ENCODE measurements at places on chromosomes 3 and 15.

- no peak for DNase-seq
Observed at GRCh38 chr3:61237858-61238257, 13.4 kb downstream of the FHIT start.

GRCh38 chr15:29904757-29905417 lies 82.6 kb upstream of the TJP1 start:
- DNase-seq = no peak

DNA sequence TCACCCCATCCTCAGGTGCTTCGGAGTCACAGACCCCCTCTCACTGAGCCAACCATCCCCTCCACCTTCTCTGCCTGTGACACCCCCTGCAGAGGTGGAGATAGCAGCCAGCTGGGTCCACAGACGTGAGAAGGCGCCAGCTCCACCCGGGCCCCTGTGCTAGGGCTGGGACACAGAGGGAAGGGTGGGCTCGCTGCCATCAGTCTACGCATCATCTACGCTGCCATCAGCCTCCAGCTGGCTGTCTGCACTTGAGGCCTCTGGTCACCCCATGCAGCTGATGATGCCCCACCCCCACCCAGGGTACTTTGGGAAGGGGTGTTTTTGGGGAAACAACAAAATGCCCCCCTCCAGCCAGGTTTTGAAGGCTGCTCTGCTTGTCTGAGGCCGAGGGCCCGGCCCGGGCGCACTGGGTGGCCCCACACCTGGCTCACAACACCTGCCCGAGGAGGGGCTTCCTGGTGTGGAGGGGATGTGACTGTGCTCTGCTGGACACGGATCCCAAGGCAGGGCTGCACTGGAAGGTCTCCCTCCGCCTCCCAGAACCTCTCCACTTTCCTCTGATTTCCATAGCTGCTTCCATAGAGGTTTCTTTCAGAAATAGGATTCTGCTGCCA lies 163.4 kb upstream of the IQSEC1 start:
- no peak for DNase-seq

DNA sequence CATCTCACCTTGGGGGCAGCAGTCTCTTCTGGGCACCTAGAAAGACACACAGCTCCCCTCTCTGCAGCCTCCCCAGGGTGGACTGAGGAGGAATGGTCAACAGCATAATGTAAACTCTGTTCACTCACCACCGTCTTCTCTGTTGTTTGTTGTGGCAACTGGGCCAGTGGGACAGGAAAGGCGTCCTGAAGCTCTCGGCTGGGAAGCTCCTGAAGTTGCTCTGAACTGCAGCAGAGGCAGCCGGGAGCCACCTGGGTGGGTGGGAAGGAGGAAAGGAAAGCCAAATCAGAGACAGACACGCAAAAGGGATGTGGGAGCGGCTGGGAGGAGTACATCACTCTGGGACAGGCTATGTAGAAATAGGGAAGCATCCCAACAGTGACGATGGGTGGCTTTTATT lies 52.7 kb downstream of the MYLK start:
- no peak for DNase-seq

GRCh38 chr3:138441742-138442141 lies 7.3 kb downstream of the ESYT3 start:
- no peak for DNase-seq

DNA sequence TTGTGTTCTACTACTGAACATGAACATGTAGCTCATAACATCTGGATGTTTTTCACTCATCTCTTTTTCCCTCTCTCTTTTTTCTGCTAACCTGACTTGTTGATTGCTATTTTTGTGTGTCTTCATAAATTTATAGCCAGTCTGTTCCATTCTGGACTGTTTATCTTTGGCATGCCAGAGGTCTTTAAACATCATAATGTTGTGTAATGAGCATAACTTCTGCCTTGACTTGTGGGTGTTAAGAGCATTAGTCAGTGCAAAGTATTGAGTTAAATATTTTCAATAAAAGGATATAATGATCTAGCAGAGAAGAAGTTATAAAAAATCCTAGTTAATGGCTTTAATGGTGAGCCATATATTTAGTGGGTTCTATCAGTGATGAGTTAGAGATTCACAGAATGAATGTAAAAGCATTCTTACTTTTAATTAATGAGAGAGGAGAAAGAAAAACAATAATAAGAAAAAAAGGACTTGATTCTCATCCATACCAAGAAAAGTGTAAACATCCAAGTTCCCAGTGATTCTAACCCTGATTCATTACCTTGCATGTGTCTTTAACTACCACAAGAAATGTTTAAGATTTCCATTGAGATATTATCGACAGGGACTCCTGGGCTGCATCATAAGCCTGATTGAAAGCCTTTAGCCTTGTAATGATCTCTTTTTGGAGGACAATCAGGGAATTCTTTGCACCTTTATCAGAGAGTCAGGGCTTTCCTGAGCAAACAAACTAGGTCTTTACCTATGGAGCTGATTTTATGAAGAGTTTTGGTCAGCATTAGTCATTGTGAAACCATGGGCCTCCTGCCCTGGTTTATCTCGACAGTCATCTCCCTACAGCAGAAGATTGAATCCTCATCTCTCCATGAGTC lies 22.9 kb downstream of the MITF start:
- DNase-seq = no peak

DNA sequence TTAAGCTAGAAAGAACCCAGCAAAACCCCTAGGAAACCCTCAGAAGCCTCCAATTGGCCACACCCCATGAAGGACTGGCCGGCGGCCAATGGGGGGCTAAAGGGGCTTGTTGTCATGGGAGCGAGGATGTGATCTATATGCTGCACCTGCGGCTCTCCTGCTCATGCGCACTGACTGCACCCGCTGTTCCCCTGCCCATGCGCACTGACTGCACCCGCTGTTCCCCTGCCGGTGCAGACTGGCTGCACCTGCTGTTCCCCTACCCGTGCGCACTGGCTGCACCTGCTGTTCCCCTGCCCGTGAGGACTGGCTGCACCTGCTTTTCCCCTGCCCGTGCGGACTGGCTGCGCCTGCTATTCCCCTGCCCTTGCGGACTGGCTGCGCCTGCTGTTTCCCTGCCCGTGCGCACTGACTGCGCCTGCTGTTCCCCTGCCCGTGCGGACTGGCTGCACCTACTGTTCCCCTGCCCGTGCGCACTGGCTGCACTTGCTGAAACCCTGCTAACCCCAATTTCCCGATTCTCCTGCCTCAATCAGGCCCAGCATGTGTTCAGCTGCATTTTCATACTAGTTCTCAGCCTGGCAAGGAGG lies 16.8 kb upstream of the MCCC1 start:
- DNase-seq = no peak

DNA sequence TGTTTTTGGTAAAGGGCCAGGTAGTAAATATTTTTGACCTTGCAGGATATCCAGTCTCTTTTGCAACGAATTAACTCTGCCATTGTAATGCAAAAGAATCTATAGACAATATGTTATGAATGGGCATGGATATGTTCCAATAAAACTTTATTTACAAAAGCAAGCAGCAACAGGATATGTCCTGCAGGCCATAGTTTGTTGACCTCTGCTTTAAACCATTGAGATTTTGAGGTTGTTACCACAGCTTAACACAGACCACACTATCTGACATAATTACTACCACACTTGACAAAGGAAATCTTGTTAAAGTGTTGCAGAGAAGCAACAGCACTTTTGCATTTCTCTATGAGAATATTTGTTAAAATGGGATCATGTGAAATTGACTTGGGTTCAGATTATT lies 349.3 kb downstream of the ERC2 start:
- DNase-seq = no peak

- no peak for DNase-seq
Observed at GRCh38 chr15:94052711-94053110, 178.7 kb upstream of the MCTP2 start.

GRCh38 chr15:43511012-43511885 lies 6.2 kb upstream of the MAP1A start:
- no peak for DNase-seq

GRCh38 chr3:148911592-148911991 lies 46.5 kb downstream of the CPA3 start:
- DNase-seq = no peak

- DNase-seq = no peak
Observed at GRCh38 chr3:183411216-183411922, 17.1 kb downstream of the MCF2L2 start.

- DNase-seq = no peak
Observed at GRCh38 chr15:64861331-64861730, 19.6 kb downstream of the PLEKHO2 start.

- no peak for DNase-seq
Observed at GRCh38 chr3:138513090-138513843, 78.9 kb downstream of the ESYT3 start.

DNA sequence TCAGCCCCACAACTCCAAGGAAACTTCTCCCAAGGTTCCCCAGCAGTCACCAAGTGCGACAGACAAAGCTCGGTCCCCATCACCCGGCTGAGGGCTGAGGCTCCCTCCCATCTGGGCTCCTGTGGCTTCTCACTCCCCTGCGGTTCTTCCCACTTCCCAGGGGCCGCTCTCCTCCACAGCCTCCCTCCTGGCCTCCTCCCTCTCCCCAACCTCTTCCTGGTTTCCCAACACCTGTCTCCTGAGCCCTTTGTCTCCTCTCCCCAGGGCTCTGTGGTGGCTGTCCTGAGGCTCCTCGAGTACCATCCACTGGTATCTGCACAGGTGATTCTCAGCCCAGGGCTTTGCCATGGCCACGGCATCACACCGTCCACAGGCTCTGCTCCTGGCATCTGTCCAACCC lies 113.2 kb upstream of the NSMCE3 start:
- no peak for DNase-seq

- no peak for DNase-seq
Observed at GRCh38 chr3:40713795-40714194, 189.0 kb downstream of the ZNF621 start.

DNA sequence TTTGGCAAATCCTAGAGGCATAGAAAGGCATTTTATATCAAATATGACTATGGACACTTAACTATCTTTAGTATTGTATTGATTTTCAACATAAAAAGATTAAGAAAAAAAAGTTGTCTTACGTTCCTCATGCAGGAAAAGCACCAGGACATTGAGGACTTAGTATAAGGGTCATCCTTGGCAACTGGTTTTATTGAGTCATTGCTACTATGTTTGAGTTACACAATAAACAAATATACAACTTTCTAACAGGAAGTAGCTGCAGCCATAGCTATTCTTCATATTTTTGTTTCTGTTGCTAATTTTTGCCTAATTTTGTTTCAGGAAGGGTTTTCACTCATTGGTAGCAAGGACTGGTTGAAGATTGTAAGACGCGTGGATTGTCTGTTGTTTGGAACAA lies 93.0 kb downstream of the NPTN start:
- no peak for DNase-seq

DNA sequence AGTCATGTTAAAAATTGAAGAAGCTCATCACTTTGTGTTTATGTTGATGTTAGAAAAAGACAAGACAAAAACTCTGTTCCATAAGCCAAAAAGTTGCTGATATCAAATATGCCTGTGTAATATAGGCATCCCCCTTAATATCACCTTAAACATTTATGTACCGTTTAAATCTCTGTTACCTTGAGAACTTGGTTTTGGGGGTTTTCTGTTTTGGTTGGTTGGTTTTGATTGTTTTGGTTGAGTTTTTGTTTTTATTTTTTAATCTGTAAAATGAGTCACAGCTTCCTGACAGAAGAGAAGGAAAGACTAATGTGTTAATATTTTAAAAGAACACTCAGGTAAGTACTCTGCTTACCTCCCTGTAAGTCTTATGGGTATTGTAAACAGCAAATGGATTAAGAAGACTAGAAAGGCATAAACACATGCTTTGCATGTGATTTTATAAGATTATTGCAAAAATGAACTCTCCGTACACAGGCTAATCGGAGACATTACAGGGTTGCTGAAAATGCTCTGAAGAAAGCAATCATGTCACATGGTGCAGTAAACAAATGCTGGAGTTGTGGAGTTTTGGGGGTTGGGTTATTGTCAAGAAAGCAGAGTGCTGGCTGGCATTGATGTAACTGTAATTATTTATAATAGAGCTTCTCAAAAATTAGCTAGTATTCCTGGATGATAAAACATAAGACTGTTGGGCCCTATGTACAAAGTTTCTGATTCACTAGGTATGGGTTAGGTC lies 69.5 kb upstream of the MBNL1 start:
- DNase-seq = no peak

GRCh38 chr3:29899021-29899420 lies 618.1 kb downstream of the RBMS3 start:
- DNase-seq = no peak

DNA sequence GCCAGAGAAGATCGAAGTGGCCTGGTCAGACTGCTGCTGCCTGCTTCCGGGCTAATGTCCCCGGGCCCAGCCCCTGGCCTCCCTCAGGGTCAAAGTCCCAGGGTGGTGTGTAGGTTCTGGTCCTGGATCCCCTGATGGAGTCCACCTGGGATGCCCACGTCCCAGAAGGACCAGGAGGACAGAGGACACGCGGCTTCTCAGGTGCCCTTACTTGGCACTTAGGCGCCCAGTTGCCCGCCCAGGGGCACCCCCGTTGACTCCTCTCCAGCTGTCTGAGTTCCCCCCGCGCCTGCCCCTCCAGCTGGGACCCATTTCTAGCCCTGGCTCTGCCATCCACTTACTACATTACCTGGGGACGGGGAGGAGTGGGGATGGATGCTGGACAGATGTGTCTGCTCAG lies 44.6 kb downstream of the LINGO1 start:
- no peak for DNase-seq

DNA sequence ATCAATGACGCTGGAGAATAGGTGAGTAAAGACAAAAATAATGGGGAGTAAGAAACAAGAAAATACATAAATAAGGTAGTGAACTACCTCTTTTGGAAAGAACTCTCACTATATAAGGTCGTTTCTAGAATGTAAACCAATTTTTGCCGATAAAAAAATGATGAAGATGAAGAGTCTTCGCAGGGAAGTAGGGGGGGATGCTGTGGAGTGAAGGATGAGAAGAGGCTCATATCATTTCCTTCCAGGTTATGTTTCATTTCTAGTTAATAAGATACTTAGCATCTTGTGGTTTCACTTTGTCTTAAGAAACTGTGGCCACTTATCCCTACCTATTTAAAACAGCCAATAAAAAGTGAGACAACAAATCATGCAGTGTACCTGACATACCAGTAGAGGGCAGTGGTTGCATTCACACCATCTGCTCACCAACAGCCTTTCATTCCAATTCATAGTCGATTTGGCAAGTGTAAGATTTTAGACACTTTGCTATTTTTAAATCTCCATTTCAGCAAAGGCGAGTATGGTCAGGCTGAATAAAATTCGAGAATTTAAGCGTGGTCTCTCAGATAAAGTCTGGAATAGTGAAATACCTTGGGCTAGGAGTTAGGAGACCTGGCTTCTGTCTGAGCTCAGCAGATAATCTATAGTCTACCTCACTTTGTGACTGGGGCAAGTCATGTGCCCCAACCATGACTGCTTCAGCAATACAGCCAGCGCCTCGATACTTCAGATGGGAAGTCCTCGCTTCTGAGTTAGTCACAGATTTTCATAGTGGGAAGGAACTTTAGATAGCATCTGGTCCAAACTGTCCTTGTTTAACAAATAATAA lies 28.9 kb upstream of the ICE2 start:
- no peak for DNase-seq

- DNase-seq = no peak
Observed at GRCh38 chr3:120438665-120439370, 12.0 kb downstream of the FSTL1 start.
